ENCODE measurements at places on chromosomes 12 and 14.

DNA sequence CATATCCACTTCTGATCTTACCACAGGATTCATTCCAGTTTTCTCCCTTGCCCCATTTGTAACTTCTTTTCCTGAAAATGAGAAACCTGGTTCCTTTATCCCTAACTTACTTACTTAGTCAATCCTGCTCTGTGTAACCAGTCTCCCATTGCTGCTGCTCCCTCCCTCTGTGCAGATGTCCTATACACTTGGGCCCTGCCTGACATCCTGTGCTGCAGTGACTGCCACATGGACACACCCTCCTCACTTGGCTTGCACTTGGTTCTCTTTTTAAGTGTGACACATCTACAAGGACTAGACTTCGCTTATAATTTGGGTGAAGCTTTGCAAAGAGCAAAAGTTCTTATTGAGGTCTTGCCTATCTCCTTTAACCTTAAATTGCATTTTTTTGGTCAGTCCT, 51.4 kb downstream of the FGD4 start:
- DNase-seq: no peak

- DNase-seq: no peak
Observed at GRCh38 chr12:94320109-94320508, 139.6 kb downstream of the CEP83 start.

DNA sequence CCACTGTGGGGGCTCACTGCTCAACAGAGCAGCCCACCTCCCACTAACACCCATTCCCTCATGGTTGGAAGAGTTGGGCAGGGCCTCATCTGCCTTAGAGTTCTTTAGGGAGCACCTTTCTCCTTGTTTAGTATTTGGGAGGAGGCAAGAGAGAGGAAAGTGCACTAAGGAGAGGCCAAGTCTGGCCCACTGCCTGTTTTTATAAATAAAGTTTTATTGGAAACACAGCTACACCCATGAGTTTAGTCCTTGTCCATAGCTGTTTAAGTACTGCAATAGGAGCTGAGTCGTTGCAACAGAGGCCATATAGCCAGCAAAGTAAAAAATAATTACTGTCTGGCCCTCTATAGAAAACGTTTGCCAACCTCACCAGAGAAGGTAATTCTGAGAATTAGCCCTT, 63.9 kb downstream of the C14orf132 start:
- DNase-seq: no peak

DNA sequence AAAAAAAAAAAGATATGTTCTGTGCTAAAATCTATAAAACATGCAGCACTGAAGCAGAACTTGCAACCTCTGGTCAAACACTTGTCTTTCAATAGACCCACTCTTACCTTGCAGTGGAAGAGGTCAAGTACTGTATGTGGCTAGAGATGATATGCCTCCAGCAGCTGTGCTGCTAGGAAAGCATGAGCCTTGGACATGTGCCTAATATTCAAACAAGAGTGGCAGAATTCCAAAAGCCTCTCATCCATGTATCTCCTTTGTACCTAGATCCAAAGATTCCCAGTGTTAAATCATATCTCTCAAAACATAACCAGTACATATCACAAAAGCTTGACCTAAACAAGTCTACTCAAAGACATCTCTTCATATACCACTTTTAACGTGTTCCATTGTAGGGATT, 105.0 kb upstream of the CPNE8 start:
- no peak for DNase-seq

GRCh38 chr14:90848944-90849731, 32.9 kb upstream of the TTC7B start:
- DNase-seq: no peak

DNA sequence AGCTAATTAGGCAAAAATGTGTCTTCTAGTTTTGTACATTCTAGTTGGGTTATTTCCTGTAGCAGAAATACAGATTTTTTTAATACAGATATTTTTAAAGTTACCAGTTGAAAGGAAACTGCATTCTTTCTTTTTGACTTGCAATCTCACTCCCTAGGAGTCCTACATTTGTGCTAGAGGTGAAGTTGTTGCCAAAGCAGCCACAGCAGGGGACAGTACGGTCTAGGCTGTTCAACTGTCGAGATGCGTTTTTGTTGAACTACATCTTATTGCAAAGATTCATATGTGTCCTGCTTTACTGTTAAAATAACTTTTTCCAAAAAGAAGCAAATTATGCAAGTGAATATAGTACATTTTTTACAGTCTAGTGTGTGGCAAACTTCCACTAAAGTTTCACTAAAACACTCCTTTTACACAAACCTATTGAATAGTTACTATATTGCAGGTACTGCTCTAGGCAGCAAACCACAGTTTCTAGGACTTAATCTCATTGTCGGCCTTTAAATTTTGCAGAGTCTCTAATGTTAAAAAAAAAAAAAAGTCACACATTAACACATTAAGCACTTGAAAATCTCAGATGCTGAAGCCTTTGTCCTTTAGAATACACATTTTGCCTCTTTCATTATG, 30.2 kb upstream of the SRGAP1 start:
- DNase-seq: no peak

GRCh38 chr14:65482757-65483438, 70.4 kb downstream of the FUT8 start:
- no peak for DNase-seq

GRCh38 chr12:70759161-70759918, 122.1 kb upstream of the PTPRB start:
- DNase-seq: no peak

GRCh38 chr12:4763549-4763948, 43.3 kb downstream of the GALNT8 start:
- DNase-seq: peak; percentile 66

- no peak for DNase-seq
Observed at GRCh38 chr12:70577283-70577634, 60.0 kb downstream of the PTPRB start.

Measured in nephron progenitor cell (in vitro differentiated cells).